Natural killer cell treated with Interleukin-12 subunit alpha and Interleukin-12 subunit beta and Interleukin-15 and Interleukin-18, amount 100 ng/mL, for 72 hours (primary cell): ENCODE measurements at places on chromosomes 16 and 17.
A peak's percentile ranks its signal among the peaks of the same experiment; 100 is the strongest.

DNA sequence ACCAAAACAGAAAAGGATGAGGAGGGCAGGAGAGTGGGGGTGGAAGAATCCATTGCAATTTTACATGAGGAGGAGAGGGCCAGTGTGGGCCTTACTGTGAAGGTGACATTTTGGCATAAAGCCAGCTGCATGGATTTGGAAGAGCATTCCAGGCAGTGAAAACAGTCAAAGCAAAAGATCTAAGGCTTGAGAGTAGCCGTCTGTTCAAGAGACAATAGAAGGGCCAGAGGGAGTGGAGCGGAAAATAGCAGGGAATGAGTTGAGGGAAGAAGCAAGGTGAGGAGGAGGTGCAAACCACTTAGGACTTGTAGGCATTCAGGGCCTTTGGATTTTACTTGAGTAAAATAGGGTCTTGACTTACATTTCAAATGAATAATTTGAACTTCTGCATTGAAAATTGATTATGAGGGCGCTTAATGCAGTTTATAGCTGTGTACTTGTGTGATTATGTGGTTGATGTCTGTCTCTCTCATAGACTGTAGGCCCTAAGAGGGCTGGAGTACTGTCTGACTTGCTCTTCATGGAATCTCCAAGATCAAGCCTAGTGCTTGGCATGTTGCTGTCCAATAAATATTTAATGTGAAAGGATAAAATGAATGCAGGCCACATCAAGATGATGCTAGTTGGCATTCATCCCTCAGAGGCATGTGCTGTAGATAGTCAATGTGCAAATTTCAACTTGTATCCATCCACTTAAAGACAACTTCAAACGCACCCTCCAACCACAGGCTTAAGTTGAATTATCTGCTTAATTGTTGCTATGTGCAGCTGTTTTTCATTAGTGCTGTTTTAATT is 772.1 kb upstream of the RBFOX1 start:
- DNase-seq, result no peak

DNA sequence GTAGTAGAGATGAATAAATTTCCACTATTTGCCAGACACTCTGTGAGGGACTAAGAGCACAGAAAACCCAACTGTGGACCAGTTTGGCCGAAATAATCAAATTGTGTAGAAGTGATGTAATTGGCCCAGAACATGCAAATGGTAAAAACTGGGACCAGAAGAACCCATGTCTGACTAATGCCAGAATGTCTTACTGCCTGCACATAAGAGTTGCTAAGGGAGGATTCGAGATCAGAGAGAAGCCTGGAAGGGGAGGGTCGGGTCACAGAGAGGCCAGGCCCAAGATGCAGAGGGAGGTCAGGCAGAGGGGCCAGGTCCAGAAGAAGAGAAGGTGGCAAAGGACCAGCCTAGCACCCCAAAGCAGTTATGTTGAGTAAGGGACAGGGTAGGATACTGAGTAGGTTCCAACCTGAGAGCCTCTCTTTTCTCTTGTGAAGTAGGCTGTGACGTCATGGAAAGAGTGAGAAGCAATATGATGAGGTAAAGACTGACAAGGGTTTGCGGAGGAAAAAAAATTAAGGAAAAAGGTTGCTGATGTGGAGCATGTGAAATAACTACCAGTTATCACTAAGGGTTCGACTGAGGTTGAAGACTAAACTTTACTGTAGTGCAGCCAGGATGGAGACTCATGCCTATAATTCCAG is 53.2 kb downstream of the SKAP1 start:
- DNase-seq, result no peak

GRCh38 chr16:969508-970385 is 1.0 kb downstream of the LMF1 start:
- no peak for DNase-seq

GRCh38 chr17:6608321-6608720 is 32.2 kb downstream of the KIAA0753 start:
- DNase-seq, result no peak

DNA sequence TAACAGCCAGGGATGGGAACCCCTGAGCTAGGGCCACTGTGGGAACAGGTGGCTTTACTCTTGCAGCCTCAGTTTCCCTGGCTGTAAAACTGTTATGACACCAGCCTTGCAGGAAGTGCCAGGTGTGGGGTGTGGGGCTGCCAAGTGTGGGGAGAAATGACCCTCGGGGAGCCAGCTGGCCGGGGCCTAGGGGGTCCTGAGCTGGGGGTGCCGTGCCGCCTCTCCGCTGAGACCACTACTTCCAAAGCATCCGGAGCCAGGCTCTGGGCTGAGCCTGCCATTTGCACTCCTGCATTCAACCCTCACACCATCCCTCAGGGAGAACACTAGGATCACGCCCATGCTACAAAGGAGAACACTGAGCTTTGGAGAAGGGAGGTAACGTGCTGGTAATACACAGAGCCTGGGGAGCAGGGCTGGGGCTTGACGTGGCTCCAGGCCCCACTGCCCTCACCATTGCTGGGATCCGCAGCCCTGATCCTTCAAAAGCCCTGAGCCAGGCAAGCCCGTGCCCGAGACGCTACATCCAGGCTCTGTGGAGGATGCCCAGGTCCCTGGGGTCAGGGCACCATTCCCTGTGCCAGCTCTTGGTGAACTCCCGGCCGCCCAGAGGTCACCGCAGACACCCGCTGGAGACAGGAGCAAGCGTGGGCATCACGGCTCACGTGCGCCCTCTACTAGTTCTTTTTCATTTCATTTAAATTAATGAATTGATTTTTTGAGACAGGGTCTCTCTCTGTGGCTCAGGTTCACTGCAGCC is 28.8 kb upstream of the GINS2 start:
- DNase-seq, result no peak

DNA sequence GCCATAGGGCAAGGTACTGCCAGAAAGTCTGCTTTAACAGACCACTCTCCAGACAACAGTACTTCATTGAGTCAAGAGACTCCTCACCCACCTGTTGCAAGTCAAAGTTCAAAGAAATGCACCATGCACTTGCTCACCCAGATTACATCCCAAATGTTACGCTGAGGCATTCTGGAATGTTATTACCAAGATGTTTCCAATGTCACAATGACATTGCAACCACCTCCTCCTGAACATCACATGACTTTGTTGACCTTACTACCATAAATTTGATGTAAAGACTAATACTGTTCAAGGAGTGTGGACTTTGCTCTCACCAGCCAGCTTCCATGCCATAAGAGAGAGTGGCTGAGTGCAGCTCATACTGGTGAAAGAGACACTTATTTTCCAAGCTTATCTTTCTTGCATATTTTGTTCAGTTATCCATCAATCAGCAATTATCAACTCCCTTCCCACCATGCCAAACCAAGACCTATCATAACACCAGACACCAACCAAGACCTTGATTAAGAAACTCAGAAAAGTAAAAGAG is 58.5 kb upstream of the BCAR1 start:
- DNase-seq, result no peak

DNA sequence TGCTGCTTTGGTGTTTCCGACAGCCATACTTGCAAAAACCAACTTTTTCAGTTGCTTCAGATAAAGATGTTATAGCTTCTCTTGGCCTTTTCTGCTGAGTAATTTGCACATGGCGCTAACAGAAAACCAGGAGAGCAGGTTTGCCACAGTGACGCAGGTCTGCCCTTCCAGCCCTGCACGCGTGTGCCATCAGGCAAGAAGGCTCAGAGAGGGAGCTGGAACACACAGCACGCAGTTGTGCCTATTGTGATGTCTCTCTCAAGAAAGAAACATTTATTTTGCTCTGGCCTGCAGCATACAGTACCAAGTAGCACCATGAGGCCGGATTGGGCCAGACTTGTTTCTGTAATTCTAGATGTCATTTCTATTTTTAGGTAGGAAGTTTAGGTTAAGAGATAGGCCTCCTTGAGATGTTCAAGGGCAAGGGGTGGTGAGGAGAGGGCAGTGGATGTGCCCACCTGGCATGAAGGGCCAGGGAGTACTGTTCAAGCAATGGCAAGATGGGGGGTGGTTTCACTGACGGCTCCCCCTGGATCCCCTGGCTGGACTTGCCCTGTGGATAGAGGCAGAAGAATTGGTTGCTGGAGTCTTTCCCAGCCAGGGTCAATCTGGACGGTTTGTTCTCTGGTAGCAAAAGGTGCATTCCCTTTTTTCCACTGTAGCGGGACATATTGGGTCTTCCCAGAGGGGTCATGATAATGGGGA is 1.9 kb downstream of the CBX2 start:
- no peak for DNase-seq

DNA sequence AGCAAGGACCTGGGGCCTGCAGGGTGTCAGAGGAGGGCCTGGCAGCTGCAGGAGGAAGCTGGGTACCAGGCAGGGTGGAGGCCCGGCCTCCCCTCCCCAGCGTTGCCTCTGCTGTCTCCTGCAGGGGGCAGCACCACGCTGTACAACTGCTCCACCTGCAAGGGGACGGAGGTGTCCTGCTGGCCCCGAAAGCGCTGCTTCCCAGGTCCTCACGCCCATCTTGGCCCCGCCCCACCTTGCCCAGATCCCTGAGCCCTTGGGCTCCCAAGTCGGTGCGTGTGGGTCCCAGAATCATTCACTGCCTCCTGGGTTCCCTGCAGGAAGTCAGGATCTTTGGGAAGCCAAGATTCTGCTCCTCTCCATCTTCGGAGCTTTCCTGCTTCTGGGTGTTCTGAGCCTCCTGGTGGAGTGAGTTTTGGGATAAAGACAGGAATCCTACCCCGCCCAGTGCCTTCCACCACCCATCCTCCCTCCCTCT is 1.2 kb downstream of the TMEM95 start:
- DNase-seq, result peak; percentile 88

DNA sequence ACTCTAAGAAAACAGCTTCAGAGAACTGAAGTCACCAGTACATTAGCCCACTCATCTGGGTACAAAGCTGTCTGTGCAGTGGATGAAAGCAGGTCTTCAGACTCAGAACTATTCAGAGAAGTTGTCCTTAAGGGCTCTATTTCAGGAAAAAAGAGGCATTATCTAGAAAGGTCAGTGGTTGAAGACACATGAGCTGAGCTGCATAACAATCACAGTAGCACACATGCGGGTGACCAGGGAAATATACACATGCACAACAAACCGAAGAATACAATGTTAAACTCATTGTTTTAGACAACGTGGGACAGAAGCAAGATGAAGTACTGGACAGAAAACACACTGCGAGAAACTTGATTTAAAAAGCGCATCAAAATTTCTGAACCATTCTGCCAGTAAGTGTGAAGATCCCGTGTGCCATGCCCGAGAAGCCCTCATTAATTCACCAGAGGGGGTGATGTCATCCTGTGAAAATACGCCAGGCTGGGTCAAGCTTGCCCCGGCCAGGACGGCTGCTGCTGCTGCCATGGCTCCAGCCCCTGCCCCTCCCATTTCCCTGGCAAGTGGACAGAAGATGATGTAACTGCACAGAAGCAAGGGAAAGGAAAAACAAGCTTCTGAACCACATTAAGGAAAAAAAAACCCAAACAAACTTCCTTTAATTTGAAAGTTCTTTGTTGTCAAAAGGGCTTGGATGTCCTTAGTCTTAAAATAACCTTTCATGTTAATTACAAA is 10.1 kb downstream of the DYNC1LI2 start:
- DNase-seq, result no peak

- no peak for DNase-seq
Observed at GRCh38 chr16:4409081-4409932, 7.1 kb downstream of the CORO7 start.

DNA sequence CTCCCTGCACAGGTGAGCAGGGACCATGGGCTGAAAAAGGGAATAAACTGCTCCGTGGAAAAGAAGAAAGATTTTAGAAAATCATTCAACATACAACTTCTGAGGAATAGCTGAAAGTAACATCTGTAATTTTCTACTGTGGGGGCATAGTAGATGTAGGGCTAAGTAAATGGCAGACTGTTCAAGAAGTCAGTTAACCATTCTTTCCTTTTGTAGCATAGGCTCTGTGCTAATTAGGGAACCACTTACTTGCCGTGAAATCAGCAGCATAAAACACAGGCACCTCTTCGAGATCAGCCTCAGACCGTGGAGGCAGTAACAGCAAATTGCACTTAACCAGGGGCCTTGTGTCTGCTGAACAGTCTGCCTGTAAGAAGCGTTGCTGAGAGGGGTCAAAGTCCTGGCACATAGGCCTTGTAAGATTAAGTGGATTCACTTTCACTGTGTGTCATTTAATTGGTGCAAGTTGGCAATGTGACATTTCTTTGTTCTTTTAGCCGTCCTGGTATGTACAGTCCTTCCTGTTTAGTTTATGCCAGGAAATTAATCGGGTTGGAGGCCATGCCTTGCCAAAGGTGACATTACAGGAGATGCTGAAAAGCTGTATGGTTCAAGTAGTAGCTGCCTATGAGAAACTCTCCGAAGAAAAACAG is 10.4 kb downstream of the COG1 start:
- DNase-seq, result peak; percentile 35

DNA sequence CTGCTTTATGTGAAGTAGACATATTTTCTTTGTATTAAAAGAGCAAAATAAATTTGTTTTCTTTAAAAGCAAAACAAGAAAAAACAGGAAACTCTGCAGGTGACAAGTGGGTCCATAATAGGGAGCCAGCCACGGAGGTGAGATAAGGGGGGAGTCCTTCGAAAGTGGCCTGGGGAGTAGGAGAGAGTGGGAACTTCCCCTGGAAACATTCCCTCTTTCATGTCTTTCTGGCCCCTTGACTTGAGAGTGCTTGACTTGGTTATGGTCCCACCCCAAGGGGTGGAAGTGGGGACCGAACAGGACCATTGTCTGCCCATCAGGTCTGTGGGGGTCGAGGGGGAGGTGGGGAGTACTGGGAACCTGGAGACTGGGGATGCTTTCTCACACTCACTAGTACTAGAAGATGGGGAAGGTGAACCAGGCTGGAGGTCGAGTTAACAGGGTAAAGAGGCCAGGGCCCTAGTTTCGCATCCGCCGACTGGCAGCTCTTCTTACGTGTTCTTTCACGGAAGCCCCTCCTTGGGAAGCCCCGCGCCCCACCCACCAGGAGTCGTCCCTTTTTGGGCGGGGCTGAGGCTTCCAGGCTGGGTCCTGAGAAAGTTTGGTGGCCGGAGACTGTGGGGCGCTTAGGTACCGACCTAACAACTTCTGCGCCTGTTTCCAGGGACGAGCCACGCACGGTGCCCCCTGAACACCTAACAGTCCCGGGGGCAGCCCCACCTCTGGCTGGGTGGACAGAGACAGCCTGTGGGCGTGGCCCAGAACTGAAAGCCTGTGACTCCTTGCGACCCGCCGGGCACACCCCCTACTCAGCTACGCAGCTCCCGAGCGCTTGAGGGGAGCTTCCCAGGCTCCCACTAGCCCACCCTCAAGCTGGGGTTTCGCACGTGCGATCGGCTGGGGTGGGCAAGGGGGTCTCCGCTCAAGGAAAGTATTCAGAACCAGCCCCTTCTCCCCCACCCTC is 790 bp downstream of the TRADD start:
- peak; percentile 93 for DNase-seq

GRCh38 chr17:75504347-75505151 is 10.8 kb downstream of the CASKIN2 start:
- DNase-seq, result no peak

GRCh38 chr17:17254036-17254435 is 17.1 kb upstream of the FLCN start:
- no peak for DNase-seq

GRCh38 chr17:32256012-32256700 is 9.5 kb upstream of the RHBDL3 start:
- no peak for DNase-seq

DNA sequence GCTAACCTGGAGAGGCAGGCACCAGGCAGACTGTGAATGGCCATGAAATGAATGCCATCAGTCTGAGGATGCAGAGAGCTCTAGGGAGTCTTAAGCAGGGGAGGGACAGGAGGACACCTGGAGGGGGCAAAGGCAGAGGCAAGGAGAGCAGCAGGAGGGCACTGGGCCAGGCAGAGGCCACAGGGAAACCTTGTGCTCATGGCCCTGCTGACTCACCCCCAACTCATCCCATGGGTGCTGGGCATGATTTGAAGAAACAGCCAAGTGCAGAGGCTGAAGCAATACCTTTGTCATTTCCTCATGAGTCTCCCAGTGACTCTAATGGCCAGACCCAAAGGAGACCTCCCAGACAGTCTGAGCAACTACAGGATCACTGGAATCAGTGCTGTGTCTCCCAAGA is 141.4 kb downstream of the TMEM132E start:
- no peak for DNase-seq
